ENCODE measurements at places on chromosomes 5 and 9. TPM values are rescaled to one million over a fixed set of nuclear protein-coding genes. Genes with fewer than 3 reads are reported as not detected.

The SLCO6A1 gene
- total RNA-seq, result not detected

The RLN2 gene
- 0.35 TPM for total RNA-seq

The GABRA1 gene
- total RNA-seq, result not detected

DNA sequence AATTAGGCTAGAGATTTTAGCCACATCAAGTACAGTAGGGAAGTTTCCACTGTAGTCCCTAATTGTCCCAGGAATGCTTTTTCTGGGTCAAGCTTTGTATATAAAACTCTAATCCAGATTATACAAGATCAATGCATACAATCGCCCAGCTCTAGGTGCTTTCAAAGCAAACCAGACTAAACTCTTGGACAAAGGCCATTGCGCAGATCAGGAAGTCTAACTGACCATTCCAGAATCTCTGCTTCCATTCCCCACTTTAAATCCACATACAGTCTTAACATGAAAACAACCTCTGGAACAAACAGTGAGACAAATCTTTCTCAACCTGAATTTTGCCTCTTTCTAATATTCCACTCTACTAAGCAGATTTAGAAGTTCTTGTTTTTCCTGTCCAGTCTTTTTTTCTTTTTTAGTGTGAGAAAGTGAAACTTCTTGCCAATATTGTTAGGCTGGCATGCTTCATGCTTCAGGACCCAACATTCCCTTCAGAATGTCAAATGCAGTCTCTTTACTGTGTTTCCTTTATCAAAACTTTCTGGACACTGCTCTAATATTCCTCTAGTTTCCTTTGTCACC, 76.1 kb downstream of the ITGA1 start:
- DNase-seq, result no peak

DNA sequence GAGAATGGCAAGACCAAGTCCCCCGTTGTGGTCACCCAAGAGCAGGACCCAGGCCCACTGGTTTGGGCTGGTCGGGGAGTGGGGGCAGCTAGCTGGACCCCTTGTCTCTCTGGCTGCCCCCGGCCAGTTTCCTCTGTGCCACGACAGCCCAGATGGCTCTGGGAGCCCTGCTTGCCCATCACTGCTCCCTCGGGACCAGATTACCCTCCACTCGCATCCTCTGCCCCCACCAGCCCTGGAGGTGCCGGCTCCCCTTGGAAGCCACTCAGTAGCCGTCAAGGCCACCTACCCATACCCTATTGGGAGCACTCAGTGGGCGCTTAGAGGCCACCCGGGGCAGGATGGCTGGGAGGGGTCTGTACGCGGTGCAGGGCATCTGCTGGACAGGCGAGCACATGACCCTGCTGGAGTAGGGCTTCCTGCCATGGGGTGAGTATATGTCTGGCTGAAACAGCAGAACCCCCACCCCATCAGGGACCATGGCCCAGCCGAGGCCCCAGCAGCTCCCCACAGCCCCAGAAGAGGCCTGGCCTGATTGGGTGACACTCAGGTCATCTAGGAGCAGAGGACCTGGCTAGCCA, 70.0 kb downstream of the ZNF354C start:
- no peak for DNase-seq

The DNAJB5 gene
- total RNA-seq, result 9.1 TPM

The HRCT1 gene
- 2.4 TPM for total RNA-seq

GRCh38 chr9:115469841-115470240, 351.9 kb upstream of the TNC start:
- no peak for DNase-seq

DNA sequence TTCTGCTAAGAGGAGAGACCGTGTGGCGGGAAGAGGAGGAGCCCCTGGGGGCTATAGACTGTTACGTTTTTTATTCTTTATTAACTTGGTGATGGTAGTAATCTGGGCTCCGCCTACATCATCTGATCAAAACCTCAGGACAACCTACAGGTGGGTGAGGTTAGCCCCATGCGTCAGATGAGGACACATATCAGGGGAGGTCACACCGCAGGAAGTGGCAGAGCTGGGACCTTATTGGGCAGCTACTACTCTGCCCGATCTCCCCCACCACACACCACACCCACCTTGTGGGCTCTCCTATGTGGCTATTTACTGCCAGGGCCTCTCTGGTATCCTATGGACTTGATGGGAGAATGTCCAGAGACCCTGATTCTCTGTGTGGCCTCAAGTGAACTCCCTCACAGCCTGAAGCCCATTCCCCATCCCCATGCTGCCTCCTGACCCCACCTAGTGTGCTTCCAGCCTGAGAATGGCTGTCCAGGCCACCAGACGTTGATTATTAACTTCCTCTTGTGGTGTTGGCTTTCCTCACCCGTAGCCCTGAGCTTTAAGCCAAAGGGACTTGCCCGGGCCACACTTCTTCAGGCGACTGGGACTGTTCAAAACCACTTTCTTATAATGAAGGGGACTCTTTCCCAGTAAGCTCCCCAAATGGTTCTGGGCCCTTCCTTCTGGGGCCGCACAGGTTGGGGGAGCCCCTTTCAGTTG, 8.2 kb downstream of the UNC5A start:
- DNase-seq, result no peak

DNA sequence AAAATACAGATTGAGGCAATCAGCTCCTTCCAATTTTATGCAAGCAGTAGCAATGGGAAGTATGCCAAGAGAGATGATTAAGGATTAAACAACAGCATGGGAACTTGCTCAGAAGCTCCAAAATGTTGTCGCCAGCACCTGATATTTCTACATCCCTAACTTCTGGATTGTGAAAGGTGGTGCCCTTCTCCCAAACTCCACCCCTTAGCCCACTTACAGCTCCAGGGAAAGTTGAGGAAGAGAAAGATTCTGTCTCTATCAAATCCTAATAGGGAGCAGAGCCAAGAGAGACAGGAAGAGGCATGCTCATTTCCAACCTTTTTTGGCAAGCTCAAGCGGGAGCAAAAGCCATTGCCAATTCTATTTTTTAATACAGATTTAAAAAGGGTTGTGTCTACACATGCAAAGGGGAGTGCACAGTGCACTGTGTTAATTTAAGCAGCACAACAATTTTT, 92.4 kb upstream of the NR3C1 start:
- DNase-seq, result no peak

The IRX4 gene
- not detected for total RNA-seq

GRCh38 chr5:83076742-83077661, at the start of the genes TMEM167A and XRCC4:
TMEM167A (minus strand) TSS chr5:83077394; CDS start chr5:83077323, 71 bp downstream.
XRCC4 (plus strand) TSS chr5:83077547; CDS start chr5:83104920, 27,373 bp downstream.
- peak; percentile 95 for DNase-seq

- no peak for DNase-seq
Observed at GRCh38 chr9:115035841-115036612, 81.9 kb downstream of the TNC start.

GRCh38 chr9:73151653-73152542, at the start of gene ANXA1:
ANXA1 (plus strand) TSS chr9:73151865; CDS start chr9:73158536, 6,671 bp downstream.
- DNase-seq, result peak; percentile 74

DNA sequence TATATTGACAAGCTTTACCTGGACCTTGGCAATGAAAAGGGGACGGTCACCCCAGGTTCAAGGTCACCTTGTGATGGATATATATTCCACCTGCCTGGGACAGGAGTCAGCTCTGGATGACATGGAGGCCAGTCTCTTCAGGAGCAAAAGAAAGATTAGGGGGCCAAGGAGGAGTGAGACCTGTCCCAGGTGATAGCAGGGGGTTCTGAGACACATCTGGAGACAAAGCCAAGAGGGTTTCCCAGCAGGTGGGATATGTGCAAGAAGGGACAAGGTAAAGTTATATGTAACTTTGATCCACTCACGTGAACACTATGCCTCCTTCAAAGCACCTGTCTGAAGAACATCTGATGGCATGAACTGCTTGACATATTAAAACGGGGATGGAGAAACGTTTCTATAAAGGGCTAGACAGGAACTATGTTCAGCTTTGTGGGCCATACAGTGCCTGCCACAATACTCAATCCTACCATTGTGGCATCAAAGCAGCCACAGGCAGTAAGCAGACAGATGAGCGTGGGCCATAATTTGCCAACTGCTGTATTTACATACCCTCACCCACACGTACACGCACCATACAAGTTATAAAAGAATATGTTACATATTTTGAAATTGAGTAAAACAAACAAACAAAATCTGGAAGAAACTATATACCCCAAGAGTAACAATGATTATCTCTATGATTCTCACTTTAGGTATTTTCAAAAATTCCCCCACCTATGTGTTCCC, 62.9 kb upstream of the ZNF622 start:
- no peak for DNase-seq

- no peak for DNase-seq
Observed at GRCh38 chr5:77356740-77357139, 135.4 kb downstream of the WDR41 start.

GRCh38 chr5:112323166-112323565, 95.9 kb downstream of the EPB41L4A start:
- DNase-seq, result no peak

DNA sequence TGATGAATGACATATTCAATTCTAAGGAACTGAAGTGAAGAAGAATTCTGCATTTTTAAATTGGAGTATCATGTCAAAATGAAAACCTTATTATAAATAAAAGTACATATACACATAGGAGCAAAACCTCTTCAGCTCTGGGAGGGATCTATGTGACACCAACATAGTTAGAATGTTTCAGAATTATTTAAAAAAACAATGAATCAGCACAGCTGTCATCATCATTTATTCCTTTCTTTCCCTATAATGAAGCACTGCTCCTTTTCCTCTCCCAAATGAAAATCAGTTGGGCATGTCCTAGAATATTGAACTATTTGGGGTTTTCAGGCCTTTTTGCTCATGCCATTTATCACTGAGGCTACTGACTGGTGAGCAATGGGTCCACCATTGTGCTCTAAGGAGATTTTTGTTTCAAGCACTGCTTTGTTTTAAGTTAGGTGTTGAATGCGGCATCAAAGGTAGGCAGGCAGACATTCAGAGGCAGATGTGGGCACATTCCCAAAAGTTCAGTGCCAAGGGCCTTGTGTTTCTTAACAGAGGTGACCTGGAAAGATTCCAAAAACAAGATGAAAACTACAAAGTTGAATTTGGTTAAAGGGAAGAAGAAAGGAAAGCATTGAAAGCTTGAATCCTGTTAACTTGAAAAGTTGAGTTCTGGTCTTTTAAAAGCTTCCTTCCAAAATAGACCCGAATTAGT, 126.4 kb upstream of the ADAMTSL1 start:
- no peak for DNase-seq

The INSL6 gene
- total RNA-seq, result not detected

GRCh38 chr5:80033513-80033912, 1.6 kb upstream of the THBS4 start:
- no peak for DNase-seq

- DNase-seq, result no peak
Observed at GRCh38 chr5:15500325-15501001, 483 bp downstream of the FBXL7 start.

DNA sequence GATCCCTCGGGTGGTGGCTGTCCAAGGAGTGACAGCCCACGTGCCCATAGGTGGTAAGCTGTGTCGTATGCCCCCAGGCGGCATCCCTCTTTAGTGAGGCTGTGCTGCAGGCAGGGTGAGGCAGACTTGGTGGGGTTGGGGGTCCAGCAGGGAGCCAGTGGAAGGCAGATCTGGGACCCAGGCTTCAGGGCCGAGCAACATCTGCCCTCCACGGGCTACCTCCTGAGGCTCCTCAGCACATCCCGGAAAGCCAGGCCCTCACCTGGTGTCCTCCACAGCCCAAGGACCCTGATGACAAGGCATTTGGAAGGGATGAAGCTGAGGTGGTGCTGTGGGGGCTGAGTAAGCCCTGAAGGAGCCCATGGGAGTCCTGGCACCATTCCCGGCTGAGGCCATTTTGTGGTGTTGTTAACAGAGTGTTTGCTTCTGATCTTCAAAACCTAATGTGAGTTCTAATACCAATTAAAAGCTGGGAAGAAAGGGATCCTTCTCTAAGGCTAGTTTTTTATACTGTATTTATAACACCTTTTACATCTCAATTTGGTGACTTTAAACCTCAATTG, 295.8 kb upstream of the IRX2 start:
- DNase-seq, result no peak

GRCh38 chr5:132019857-132020555, 8.5 kb upstream of the ACSL6 start:
- DNase-seq, result no peak

The SLC34A3 gene
- total RNA-seq, result not detected

DNA sequence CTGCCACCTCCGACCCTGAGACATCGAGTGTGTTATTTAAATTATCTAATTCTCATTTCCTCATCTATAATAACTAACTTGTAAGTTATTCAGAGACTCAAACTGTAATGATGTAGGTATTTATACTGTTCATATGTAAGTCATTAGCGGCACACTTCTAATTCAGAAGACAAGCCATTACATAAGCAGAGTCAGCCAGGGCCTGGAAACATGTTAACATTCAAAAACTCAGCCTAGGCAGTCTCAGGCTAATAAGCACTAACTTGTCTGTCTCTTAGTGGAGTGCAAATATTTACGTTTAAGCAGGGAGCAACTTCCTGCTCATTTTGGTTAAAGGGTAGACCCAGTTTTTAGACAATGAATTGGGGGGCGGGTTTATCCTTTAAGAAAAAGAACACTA, 598.4 kb downstream of the ACTL7B start:
- no peak for DNase-seq

DNA sequence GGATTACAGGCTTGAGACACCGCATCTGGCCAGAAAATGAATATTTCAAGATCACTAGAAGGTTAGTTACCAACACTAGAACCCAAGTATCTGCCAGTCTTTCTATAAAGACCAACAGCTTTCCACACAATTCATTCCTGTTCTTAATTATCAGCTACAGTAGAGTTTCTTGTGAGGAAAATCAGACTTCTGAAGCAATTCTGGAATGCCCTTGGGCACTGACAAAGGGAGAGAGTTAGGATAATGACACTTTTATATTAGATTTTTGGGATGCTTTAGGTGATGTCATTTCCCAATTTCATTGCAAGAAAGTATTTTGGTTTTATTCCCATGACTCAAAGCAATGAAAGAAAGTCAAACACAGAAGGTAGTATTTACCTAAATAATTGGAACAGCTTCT, 497.0 kb upstream of the TUSC1 start:
- no peak for DNase-seq

The KIF24 gene
- 2.5 TPM for total RNA-seq

DNA sequence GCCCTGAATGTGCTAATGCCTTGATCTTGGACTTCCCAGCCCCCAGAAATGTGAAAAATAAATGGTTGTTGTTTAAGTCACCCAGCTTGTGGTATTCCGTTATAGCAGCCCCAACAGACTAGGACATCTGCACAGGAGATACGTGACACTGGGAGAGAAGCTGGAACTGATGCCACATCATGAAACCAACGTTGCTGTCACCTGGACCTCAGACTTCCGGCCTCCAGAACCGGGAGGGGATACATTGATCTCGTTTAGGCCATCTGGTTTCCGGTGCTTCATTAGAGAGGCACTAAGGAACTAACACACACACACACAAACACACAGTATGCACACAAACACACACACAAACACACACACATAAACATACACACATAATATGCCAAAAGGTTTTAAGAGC, 75.0 kb upstream of the ICE1 start:
- DNase-seq, result no peak

The SLC27A6 gene
- not detected for total RNA-seq
